Cardiac muscle cell (in vitro differentiated cells and primary cell): ENCODE measurements at places on chromosomes 5 and 9.

- no peaks in the 10 kb centered on the region for H3K4me1 ChIP-seq
- no peak overlapping the region for H3K4me3 ChIP-seq
- no peak overlapping the region for H3K27ac ChIP-seq
Measured at GRCh38 chr5:68441309-68442073, 225.9 kb downstream of the PIK3R1 start.

GRCh38 chr9:134768332-134768708 lies 112.3 kb upstream of the FCN2 start:
- H3K27me3 ChIP-seq: no peaks in the 10 kb centered on the region
- no peaks in the 10 kb centered on the region for H3K4me1 ChIP-seq
- H3K4me3 ChIP-seq: no peak overlapping the region

DNA sequence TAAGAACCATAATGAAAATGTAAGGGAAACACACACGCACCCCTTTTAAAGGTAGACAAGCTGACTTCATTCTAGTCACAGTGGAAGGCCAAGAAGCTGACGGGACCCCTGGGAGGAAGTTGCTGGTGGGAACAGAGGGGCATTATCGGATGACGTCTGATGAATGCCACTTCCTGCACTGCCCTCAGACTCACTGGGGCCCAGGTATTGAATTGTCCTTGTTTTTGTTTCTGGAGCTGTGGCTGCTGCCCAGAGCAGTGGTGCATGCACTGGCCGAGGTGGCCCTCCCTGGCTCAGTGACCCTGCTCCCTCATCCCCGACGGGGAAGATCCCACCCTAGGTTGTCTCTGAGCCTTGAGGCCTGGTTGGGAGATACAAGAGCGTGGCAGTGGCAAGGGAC lies 15.3 kb upstream of the RPL26L1 start:
- DNase-seq: no peak
- H3K27ac ChIP-seq: no peak overlapping the region
- H3K36me3 ChIP-seq: peaks cover 4% of the 10 kb centered on the region
- H3K4me1 ChIP-seq: peaks cover 22% of the 10 kb centered on the region
- H3K4me3 ChIP-seq: no peak overlapping the region

- no peaks in the 10 kb centered on the region for H3K4me1 ChIP-seq
- H3K36me3 ChIP-seq: no peaks in the 10 kb centered on the region
- no peak for DNase-seq
- H3K27ac ChIP-seq: no peak overlapping the region
Measured at GRCh38 chr9:134724202-134724911, 82.8 kb downstream of the COL5A1 start.

GRCh38 chr5:128384068-128384467 lies 154.0 kb downstream of the FBN2 start:
- peaks cover 83% of the 10 kb centered on the region for H3K36me3 ChIP-seq
- no peaks in the 10 kb centered on the region for H3K27me3 ChIP-seq
- DNase-seq: no peak
- peaks cover 38% of the 10 kb centered on the region for H3K4me1 ChIP-seq
- peak overlapping the region; percentile 72 for H3K27ac ChIP-seq
- no peak overlapping the region for H3K4me3 ChIP-seq

DNA sequence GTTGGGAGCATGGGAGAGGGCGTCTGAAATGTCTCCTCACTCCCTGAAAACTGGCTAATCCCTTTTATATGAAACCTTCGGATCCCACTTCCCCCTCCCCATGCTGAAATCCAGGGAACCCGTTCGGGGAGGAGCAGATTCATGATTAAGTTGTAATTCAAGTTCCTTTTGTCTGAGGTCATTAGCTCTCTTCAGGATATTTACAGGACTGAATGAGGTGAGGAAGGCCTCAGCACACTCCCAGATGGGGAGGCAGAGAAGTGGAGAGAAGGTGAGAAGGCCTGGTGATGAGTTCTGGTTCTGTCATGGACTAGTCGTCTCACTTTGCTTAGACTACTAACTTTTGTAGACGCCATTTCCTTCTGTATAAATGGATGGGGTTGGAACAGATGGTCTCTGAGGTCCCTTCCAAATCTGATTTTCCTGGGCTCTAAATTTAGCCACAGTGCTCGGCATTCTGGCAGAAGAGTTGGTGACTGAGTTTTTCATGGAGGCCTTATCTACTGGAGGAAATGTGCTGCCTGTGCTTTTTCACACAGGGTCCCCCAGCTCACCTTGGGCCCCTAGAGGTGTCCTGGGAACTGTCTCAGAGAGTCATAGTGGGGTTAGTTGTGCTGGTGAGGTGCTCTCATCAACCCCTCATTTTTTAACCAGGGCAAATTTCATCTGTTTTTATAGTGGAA lies 62.3 kb downstream of the PRDM6 start:
- peaks cover 31% of the 10 kb centered on the region for H3K4me1 ChIP-seq
- H3K36me3 ChIP-seq: no peaks in the 10 kb centered on the region
- no peaks in the 10 kb centered on the region for H3K27me3 ChIP-seq
- no peak for DNase-seq

GRCh38 chr9:34628656-34629490 lies at the start of gene ARID3C:
TSS of gene ARID3C (minus strand) at chr9:34629066. CDS start at chr9:34628014, 1,052 bp downstream.
- H3K27ac ChIP-seq: no peak within 1 kb of the TSS
- no peaks in the 10 kb centered on the region for H3K4me1 ChIP-seq
- peaks cover 76% of the 10 kb centered on the region for H3K27me3 ChIP-seq
- peak within 1 kb of the TSS; percentile 37 for H3K4me3 ChIP-seq
- peak; percentile 72 for DNase-seq

GRCh38 chr5:8864053-8864452 lies 681.8 kb downstream of the SEMA5A start:
- H3K36me3 ChIP-seq: no peaks in the 10 kb centered on the region
- H3K4me3 ChIP-seq: no peak overlapping the region
- no peak overlapping the region for H3K27ac ChIP-seq
- H3K27me3 ChIP-seq: no peaks in the 10 kb centered on the region

DNA sequence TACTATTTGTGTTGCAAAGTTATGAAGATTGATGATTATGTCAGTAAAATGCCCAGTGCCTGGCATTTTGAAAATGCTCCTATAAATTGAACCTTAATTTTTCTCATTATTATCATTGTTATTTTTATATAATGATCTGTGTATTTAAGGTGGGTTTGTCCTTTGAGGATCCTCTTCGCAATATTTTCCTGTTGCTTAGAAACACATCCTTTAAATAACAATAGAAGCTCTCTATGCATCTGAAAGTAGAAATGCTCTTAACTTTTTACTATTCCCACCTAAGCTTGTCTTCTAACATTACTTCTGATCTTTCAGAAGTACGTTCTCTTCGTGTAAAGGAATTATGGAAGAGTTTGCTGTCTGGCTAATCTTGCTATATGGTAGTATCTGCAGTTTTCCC lies 214.7 kb upstream of the TLX3 start:
- H3K4me3 ChIP-seq: no peak overlapping the region
- no peaks in the 10 kb centered on the region for H3K27me3 ChIP-seq
- H3K27ac ChIP-seq: no peak overlapping the region
- no peaks in the 10 kb centered on the region for H3K4me1 ChIP-seq
- H3K36me3 ChIP-seq: no peaks in the 10 kb centered on the region

DNA sequence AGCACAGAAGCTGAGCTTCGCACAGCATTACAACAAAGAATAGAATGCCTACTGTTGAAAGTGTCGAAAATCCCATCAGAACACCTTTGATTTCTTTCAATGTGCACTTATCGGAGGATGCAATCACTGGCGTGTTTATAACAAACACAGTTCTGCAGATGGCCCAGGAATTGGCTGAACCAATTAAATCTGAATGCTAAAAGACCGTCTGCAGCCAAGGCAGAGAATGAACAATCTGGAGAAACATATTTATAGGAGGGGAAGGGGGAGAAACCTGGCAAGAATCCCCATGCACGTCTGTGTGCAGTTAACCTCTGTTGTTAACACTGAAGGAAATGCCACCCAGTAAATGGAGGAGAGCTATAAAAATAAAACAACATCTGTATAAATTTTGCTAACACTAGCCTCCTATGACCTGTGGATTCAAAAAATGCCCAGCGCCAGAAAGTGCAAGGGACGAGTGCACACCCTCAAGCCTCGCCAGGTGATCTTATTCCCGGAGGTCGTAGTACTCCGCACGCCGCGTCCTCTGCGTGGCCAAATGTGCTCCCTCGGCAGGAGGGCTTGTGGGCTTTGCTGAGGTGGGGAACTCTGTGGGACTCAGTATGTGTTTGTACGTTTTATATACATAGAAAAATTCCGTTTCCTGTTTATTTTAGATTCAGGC lies 56.8 kb downstream of the PTCH1 start:
- peak overlapping the region; percentile 18 for H3K27ac ChIP-seq
- H3K36me3 ChIP-seq: peaks cover 27% of the 10 kb centered on the region
- no peak overlapping the region for H3K4me3 ChIP-seq
- no peaks in the 10 kb centered on the region for H3K27me3 ChIP-seq

DNA sequence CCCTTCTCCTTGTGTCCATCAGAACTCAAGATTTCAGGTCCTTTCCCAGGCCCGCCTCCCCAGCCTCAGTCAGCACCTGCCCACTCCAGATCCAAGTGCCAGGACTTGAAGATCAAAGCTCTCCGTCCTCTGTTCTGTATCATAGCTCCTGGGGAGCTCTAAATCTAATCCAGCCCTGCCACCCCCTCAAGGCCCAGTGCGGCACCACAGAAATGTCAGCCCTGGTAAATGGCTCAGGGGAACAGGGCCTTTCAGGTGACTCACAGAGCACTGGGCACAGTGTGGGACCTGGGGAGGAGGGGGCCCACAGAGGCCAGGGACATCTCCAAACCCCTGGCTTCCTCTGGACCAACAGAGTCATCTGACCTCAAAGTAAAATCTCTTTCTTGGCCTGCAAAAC lies 6.0 kb downstream of the CSF2 start:
- no peaks in the 10 kb centered on the region for H3K27me3 ChIP-seq
- no peaks in the 10 kb centered on the region for H3K4me1 ChIP-seq
- no peaks in the 10 kb centered on the region for H3K36me3 ChIP-seq
- H3K4me3 ChIP-seq: no peak overlapping the region

DNA sequence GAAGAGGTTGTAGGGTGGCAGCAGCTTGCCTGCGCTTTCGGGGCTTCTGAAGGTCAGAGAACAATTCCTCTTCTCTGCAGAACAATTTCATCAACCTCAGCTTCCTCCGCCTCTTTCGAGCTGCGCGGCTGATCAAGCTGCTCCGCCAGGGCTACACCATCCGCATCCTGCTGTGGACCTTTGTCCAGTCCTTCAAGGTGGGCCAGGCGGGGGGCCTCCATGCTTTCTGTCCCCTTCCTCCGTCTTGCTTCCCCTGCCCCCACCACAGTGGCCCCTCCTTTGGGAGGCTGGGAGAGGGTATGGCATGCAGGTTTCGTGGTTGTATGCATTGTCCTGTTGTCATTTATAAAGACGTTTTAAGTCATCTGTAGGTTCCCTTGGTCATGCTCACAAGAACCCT lies 195.8 kb downstream of the CACNA1B start:
- DNase-seq: no peak
- no peaks in the 10 kb centered on the region for H3K27me3 ChIP-seq
- no peak overlapping the region for H3K4me3 ChIP-seq

GRCh38 chr9:130235558-130236435 lies 29.8 kb upstream of the HMCN2 start:
- H3K4me3 ChIP-seq: no peak overlapping the region
- no peaks in the 10 kb centered on the region for H3K36me3 ChIP-seq
- DNase-seq: peak; percentile 82
- peaks cover 2% of the 10 kb centered on the region for H3K4me1 ChIP-seq

- H3K27me3 ChIP-seq: no peaks in the 10 kb centered on the region
- H3K4me3 ChIP-seq: no peak overlapping the region
- peak; percentile 24 for DNase-seq
Measured at GRCh38 chr9:137217276-137218211, 4.5 kb downstream of the RNF208 start.

- no peaks in the 10 kb centered on the region for H3K36me3 ChIP-seq
- no peaks in the 10 kb centered on the region for H3K27me3 ChIP-seq
- peaks cover 16% of the 10 kb centered on the region for H3K4me1 ChIP-seq
Measured at GRCh38 chr9:93171261-93171990, 12.5 kb upstream of the WNK2 start.

- H3K4me3 ChIP-seq: no peak overlapping the region
- no peak for DNase-seq
- no peaks in the 10 kb centered on the region for H3K36me3 ChIP-seq
- H3K27ac ChIP-seq: peak overlapping the region; percentile 45
- H3K27me3 ChIP-seq: no peaks in the 10 kb centered on the region
Measured at GRCh38 chr5:124669956-124670721, 76.3 kb downstream of the ZNF608 start.

DNA sequence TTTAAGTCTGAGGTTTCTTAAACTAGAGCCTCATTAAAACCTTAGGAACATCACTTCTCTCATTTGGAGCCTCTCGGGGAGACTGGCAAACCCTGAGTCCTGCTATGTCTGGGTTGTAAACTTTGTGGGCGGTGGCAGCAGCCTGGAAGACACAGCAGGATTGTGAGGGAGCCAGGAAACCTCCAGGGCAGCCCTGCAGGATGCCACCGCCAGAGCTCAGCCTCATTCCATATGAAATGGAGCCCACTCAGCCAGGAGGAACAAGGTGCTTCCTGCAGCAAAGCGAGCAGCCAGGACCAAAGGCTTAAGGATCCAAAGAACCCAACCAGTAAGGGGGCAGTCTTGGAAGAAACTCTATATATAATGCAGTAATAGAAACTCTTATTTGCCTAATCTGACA lies 37.9 kb upstream of the IDNK start:
- H3K36me3 ChIP-seq: no peaks in the 10 kb centered on the region
- no peaks in the 10 kb centered on the region for H3K27me3 ChIP-seq
- H3K27ac ChIP-seq: no peak overlapping the region
- no peak overlapping the region for H3K4me3 ChIP-seq
- no peak for DNase-seq

GRCh38 chr5:91189480-91190313 lies 193.4 kb downstream of the ARRDC3 start:
- no peak overlapping the region for H3K27ac ChIP-seq
- H3K4me3 ChIP-seq: no peak overlapping the region
- no peaks in the 10 kb centered on the region for H3K36me3 ChIP-seq
- no peaks in the 10 kb centered on the region for H3K4me1 ChIP-seq

- no peaks in the 10 kb centered on the region for H3K27me3 ChIP-seq
- no peaks in the 10 kb centered on the region for H3K36me3 ChIP-seq
- DNase-seq: no peak
- H3K4me1 ChIP-seq: peaks cover 15% of the 10 kb centered on the region
- no peak overlapping the region for H3K4me3 ChIP-seq
Measured at GRCh38 chr5:149658299-149658698, 71.8 kb upstream of the PPARGC1B start.

DNA sequence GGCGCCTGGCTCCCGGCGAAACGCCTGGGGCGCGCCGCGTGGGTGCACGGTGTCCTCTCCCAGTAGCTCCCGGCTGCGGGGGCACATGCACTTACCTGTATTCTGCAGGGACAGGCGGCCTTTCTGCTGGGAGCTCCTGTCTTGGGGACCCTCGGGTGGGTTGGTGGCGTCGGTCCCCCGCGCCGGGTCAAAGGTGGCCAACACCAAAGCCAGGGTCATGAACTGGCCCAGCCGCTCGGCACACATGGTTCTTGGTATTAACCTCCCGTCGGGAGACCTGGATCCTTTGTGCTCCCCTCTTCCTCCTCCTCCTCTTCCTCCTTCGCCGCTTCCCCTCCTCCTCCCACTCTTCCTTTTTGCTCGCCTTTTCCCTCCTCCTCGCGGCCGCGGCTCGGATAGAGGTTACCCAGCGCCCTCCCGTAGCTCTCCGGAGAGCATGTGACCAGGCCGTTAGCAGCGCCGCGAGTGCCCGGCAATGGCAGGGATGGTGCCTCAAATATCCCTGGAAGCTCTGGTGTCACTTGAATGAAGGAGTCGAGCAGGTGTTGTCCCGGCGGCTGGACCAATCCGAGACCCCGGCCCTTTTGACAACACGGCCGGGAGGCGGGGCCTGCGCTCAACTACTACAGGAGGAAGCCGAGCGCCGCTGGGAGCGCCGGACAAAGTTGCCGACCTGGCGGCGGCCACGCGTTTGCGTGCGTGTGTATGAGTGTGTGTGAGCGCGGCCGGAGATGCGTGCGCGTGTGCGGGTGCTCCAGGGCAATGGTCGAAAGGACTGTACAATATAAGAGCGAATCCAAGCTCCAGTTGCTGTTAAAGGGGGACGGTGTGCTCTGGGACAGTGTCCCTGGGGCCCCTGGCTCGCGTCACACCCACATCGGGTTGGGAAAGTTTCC lies at the start of gene STC2:
Gene STC2 (minus strand): TSS at position 467 of the 896 bp plus-strand sequence. CDS start 221 bp downstream, at position 246.
- DNase-seq: peak; percentile 89
- H3K27ac ChIP-seq: peak within 1 kb of the TSS; percentile 74
- H3K27me3 ChIP-seq: no peaks in the 10 kb centered on the region
- peaks cover 26% of the 10 kb centered on the region for H3K4me1 ChIP-seq
